Forelimb muscle (tissue), 1 donor: ENCODE measurements at places on chromosomes 7 and 10.

DNA sequence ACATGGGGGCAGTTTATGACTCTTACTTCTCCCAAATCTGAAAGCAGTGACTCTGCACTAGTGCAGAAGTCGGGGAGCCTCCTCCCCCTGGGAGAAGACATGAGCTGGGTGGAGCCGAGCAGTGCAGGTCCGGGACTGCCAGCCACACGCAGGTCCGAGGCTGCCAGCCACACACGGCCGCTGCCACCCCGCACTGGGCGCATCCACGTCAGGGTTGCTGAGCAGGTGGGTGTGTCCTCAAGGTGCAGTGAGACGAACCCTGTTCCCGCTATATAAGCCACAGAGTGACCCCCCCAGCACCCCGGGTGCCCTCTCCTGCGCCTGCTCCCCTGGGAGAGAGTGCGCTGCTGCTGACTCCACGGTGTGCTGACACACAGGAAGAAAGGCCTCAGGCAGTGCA is 430.2 kb downstream of the PTPRN2 start:
- DNase-seq, result no peak

DNA sequence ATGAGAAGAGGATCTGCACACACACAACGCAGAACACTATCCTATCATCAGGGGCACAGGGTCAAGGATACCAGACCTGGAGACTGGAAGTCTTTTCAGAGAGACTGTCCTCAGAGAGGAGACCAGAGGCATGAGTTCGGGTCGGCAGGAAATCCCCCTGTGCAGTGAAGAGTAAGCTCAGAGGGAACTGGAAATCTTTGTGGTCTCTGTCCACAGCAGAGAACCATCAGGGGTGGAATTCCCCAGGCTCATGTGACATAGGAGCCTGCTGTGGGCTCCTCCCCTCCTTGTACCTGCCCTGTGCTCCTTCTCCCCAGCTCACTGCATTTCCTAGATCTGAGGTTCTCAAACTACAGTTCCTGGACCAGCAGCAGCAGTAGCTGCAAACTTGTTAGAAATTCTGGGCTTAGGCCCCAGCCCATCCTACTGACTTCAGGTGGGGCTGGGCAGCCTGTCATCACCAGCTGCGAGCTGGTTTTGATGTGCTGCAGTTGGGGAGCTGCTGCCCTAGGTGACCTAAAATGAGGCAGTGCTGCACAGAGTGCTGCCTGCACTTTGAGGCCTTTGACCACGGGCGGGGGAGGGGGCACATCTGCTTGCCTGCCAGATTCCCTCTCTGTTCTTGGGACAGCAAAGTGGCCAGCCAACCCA is 2.4 kb downstream of the ZMIZ2 start:
- DNase-seq, result no peak

- DNase-seq, result no peak
Observed at GRCh38 chr10:104273286-104273685, 4.3 kb downstream of the GSTO2 start.

DNA sequence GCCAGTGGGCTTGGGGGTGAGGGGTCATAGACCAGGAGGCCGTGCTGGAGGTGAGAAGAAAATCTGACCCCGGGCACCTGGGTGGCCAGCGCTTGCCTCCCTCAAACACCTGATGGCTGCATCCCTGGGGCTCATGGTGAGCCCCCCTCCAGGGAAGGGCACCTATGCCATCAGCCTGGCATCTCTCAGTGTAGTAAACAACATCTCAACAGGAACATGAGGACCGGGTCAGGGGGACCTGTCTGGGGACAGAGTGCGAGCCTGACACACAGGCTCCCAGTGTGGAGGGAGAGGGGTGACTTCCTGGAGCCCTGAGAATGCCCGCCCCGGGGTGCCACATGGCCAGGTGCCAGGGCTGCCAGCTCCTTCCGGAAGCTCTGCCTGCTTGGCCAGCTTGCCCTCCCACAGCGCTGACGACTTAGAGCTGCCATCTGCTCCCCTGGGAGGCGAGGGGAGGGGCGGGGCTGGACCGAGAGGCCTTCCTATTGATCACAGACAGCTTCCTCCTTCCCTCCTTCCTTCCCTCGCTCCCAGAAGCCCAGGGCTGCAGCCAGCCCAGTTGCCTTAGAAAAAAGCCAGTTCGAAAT is 12.3 kb downstream of the STX1A start:
- no peak for DNase-seq

DNA sequence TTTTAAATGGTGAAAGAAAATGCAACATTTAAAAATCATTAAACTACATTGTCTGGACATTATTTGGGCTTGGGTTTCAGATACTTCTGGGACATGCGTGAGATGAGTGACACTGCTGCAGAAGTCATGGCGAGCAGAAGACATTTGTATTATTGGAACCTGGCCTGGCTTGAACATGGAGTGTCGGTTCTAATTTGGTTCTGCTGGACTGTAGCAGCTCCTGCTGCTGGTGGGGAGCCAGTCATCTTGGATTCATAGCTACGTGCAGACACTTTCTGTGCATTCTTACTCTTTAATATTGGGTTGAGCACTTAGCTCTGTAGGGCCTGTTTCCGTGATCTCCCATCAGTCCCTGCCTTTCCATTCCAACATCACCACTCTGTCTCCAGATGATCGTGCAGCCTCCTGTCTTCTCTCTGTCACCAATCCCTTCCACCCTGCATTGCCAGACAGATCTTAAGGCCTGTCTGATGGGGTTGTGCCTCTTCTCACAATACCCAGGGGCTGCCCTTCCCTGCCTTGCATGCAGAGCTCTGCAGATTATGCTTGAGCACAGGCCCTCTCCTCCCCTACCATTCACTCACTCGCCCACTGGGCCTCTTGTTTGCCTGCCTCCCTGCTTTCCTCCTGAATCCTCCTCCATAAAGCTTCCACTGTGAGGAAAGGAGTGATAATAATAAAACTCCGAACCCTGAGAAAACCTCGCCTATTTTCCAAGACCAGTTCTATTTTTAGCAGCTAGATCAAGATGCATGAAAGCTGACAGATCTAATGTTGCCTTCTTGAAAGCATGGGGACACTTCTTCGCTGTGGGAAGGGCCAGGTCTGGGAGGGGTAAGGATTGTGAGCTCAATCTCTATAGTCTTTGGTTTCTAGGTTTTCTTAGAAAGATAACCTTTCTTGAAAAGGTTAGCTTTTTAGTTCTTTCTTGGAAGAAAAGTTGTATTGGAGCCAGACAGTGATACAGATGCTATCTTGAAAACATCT is 32.9 kb downstream of the CELF2 start:
- DNase-seq, result no peak

- no peak for DNase-seq
Observed at GRCh38 chr7:143924851-143925250, 10.2 kb upstream of the OR2F2 start.

GRCh38 chr10:16788778-16789177 is 28.4 kb downstream of the RSU1 start:
- no peak for DNase-seq
